ENCODE measurements at places on chromosomes 11 and 22. TPM values are rescaled to one million over a fixed set of nuclear protein-coding genes. Genes with fewer than 3 reads are reported as not detected.

DNA sequence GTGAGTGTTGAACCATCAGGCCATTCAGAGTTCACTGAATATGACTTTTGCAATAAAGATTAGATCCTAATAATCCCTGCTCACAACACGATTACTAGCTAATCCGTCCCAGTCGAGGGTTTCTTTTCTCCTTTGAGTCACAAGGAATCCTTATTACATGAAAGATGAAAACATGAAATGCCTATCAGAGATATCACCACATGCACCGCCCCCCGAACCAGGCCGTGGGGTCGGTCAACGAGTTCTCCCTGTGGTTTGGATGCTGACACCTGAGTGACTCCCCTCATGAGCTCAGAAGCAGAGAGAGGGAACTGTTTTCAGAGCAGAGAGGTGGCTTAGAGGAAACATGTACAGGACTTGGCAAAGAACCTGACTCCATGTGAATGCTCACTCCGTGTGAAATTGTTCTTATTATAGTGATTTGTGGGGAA is 263.3 kb downstream of the ETS1 start:
- DNase-seq, result no peak

- DNase-seq, result no peak
Measured at GRCh38 chr11:26618441-26618840, 46.4 kb upstream of the MUC15 start.

GRCh38 chr11:7364660-7365059 is 113.0 kb downstream of the SYT9 start:
- no peak for DNase-seq

GRCh38 chr22:27573280-27574001 is 228.1 kb downstream of the MN1 start:
- DNase-seq, result no peak

DNA sequence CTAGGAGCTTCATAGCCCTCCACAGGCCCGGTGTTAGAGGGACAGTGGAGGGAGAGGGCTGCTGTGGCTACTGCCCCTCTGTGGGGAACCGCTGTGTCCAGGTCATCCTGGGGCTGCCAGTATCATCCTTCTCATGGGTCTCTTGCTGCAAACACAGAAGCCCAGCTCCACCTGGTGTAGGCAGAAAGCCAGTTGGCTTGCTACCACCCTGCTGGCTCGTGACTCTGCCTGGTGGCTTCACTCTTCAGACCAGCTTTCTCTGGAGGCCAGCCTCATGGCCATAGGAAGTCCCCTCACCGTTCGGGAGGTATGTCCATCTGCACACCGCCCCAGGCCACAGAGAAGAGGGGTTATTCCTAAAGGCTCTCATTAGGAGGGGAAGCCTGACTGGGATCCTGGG is 19.4 kb upstream of the SUSD2 start:
- DNase-seq, result no peak

- no peak for DNase-seq
Measured at GRCh38 chr11:91819195-91819594, 405.4 kb upstream of the FAT3 start.

- no peak for DNase-seq
Measured at GRCh38 chr11:42311514-42311913, 852.1 kb upstream of the LRRC4C start.

- no peak for DNase-seq
Measured at GRCh38 chr11:43723617-43724016, 43.1 kb downstream of the HSD17B12 start.

- no peak for DNase-seq
Measured at GRCh38 chr11:89147229-89147628, 30.4 kb upstream of the TYR start.

- DNase-seq, result no peak
Measured at GRCh38 chr11:128417607-128418324, 169.6 kb downstream of the ETS1 start.

- no peak for DNase-seq
Measured at GRCh38 chr11:122220321-122220720, 104.3 kb upstream of the BLID start.

ANKK1 gene
- 9.7 TPM for total RNA-seq

TSGA10IP gene
- total RNA-seq, result not detected

NPAS4 gene
- total RNA-seq, result not detected

CDC42BPG gene
- 32.6 TPM for total RNA-seq

NLRP14 gene
- total RNA-seq, result not detected

CNTN5 gene
- 0.14 TPM for total RNA-seq

RIN1 gene
- 43.8 TPM for total RNA-seq

OR2D2 gene
- not detected for total RNA-seq

MS4A1 gene
- total RNA-seq, result not detected

All from transverse colon (tissue), 4 donors.